ENCODE measurements at places on chromosomes 6 and 20. TPM values are rescaled to one million over a fixed set of nuclear protein-coding genes. Genes with fewer than 3 reads are reported as not detected.
A peak's percentile ranks its signal among the peaks of the same experiment; 100 is the strongest.

Gene CST3
- total RNA-seq = 8.1 TPM

DNA sequence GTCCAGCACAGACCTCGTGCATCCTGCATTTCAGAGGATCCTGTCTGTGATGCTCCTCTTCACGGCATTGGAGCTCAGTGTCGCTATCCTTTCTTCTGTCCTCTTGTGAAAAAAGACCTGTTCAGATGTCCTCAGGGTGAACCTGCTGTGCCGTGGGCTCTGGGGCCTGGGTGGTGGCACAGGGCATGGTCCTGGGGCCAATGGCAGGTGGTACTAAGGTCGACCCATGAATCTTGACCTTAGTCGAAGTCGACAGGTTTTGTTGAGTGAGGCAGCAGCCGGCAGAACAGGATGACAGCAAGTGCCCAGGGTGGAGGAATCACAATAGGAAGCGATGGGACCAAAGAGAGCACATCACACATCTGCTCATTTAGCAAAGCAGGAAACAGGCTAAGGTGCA lies 22.0 kb upstream of the MAS1L start:
- no peak for DNase-seq

GRCh38 chr6:26187981-26188635 lies 100.9 kb downstream of the HFE start:
- DNase-seq = no peak

DNA sequence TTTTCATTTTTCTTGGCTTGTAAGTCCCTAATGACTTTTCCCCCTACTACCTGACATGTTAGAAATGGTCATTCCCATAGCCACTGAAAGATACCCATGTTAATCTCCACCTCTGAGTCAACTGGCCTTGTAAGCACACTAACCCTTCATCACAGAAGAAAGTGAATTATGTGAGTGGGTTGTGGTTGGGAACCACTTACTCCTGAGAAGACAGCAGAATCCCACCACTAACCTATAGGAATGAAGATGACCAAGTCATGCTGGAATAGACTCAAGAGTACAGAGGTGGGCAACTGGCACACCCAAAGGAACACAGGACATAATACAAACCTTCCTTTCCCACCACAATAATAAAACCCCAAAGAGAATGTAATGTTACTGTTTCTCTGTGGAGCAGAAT lies 30.1 kb downstream of the RAMACL start:
- no peak for DNase-seq

Gene SOX18
- total RNA-seq = not detected

Gene HCRTR2
- not detected for total RNA-seq

DNA sequence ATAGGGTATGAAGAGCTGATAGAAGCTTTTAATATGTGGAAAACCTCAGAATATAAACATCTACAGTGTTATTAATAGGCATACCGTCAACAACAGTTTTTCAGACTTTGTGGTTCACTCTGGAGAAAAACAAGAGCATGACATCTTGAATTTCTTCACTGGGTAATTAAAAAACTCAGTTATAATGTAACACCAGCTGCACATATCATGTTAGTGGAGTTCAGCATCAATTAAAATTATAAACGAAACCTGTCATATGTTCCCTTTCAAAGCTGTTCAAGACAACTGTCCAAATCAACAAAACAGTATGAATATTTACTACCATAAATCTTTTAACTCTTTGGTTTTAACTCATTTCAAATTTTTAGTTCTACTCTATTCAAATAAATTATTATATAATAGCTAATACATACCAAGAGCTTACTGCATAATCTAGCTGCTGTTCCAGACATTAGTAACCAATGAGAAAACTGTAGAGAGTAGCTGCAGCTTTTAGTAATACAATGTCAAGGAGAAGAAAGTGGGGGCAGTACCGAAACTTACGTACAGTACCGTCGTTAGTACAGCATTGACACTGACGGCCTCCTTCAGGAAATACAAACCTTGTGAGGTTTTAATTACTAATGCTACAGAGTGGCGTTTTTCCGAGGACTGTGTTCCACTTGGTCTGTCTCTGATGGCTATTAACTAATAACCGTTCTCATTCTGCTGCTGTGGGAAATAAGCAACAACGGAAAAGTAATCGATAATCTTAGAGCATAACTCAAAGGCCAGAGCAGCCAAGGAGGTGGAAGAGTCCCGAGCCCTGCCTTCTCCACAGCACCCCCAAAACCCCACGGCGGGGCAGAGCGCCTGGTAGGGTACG lies 532 bp upstream of the PM20D2 start:
- DNase-seq = peak; percentile 49

- no peak for DNase-seq
Observed at GRCh38 chr20:58546756-58547622, 31.8 kb upstream of the APCDD1L start.

DNA sequence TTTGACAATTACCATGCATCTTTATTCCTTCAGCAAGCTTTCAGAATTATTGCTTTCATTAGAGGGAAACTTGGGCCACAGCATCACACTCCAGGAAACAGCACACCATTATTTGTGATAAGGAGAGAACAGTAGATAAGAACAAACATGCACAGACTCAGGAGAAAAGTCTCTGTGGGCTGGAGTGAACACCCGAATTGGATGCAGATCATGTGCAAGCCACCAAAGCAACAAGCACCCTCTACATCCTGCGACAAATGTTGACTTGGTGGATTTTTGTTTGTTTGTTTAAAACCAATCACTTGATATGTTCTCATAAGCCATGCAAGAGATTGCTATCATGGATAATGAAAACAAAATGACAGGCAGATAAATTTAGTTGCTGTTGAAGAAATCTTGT lies 67.7 kb upstream of the ZFP64 start:
- DNase-seq = no peak

GRCh38 chr20:23028392-23028791 lies 6.7 kb upstream of the SSTR4 start:
- DNase-seq = no peak

Gene RALY
- total RNA-seq = 116 TPM
